Pancreas (tissue), 10 donors: ENCODE measurements at places on chromosomes 2 and 18. TPM values are rescaled to one million over a fixed set of nuclear protein-coding genes. Genes with fewer than 3 reads are reported as not detected.

PROKR1 gene
- polyA plus RNA-seq, result 0.02 TPM

LRP2 gene
- polyA plus RNA-seq, result 0.08 TPM

ANKRD62 gene
- polyA plus RNA-seq, result 1.6 TPM

ABCG5 gene
- not detected for polyA plus RNA-seq

RAPGEF4 gene
- polyA plus RNA-seq, result 7.0 TPM
